Stimulated activated CD4-positive, alpha-beta T cell treated with anti-CD3 and anti-CD28 coated beads, Interleukin-15, amount 100 ng/mL, for 24 hours (primary cell): ENCODE measurements at places on chromosomes 5 and 9.

- no peak for DNase-seq
Observed at GRCh38 chr5:138954257-138955012, 79.3 kb upstream of the LRRTM2 start.

DNA sequence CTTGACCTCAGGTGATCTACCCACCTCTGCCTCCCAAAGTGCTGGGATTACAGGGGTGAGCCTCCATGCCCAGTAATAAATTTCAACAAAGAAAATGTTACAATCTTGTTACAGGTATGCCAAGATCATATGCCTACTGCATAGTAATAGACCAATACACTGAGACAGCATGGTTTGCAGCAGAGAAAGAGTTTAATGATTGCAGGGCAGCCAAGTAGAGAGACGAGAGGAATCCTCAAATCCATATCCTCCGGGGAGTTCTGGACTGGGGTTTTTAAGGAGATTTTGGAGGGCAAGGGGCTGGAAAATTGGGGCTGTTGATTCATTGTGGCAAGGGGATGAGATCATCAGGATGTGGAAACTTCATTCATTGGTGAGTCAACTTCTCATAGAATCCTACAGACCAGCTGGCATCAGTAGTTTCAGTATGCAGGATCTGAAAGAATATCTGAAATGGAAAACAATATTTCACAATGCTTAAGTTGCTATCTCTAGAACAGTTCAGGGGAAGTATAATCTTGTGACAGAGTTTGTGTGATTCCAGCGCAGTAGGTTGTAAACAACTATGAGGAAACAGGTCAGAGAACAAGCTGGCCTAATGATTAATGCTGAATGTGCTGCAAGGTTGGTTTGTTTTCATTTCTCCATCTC lies 14.8 kb upstream of the TUT7 start:
- DNase-seq, result no peak

- DNase-seq, result no peak
Observed at GRCh38 chr5:112576298-112576925, 157.3 kb upstream of the EPB41L4A start.

DNA sequence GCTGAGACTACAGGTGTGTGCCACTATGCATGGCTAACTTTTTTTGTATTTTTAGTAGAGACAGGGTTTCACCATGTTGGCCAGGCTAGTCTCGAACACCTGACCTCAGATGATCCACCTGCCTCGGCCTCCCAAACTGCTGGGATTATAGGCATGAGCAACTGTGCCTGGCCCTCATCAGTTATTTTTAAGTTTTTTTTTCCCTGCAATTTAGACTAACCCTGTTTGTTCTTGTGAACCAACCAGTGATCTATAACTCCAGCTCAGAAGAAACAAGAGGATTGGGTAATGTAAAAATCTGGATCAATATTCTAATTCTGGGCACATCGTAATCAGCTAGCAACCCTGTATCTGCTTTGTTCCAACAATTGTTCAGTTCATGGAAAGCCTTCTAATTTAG lies 155.7 kb downstream of the NXNL2 start:
- no peak for DNase-seq

- no peak for DNase-seq
Observed at GRCh38 chr5:89279391-89280036, 396.5 kb upstream of the MEF2C start.

DNA sequence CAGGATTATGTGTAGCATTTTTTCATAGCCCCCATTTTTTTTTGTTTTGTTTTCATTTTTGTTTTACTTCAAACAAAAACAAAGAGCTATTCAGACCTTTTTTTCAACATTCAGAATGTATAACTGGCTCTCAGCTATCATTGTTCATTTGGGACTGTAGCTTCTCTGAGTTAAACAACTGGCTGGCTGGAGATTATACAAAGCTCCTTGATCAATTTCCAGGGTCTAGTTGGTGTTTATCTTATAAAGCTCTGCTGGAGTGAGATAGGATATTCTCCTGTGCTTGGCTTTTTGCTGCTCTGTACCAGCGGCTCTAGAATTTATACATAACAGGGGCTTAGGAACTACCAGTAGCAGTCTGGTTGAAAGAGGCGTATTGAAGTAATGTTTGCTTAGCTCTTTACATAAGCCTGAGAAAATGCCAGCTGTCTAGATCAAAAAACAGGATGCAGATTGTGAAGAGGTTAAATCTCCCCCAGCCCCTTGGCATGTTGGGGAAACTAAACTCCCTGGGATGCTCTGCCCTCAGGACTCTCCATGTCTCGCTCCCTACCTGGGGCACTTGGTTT lies 15.2 kb downstream of the GARNL3 start:
- DNase-seq, result no peak

DNA sequence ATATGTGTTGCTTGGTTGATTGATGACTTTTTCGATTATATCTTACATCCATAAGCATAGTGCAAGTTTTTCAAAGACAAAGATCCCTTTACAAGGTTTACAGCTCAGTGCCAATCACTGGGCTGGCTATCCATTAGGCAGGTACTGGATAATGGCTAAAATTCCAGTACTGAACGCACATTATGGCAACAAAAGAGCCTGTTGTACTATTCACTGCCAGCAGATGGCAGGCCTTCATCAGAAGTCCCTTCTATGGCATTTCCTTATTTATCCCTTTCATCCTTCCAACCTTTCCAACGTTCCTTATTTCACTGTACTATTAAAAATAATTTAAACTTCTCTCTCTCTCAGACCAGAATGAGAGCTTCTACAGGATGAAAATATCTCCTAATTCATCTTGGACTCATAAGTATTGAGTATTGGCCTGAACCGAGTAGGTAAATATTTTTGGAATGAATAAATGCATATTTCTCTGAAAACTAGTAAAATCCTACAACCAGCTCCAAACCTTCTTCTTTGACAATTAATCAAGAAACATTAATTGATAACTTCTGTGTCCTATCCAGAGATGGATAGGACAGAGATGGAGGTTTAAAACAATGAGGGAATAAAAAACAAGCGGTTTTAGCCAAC lies 6.7 kb upstream of the WNT8A start:
- peak; percentile 65 for DNase-seq

- no peak for DNase-seq
Observed at GRCh38 chr5:135877570-135878155, 18.0 kb downstream of the IL9 start.

DNA sequence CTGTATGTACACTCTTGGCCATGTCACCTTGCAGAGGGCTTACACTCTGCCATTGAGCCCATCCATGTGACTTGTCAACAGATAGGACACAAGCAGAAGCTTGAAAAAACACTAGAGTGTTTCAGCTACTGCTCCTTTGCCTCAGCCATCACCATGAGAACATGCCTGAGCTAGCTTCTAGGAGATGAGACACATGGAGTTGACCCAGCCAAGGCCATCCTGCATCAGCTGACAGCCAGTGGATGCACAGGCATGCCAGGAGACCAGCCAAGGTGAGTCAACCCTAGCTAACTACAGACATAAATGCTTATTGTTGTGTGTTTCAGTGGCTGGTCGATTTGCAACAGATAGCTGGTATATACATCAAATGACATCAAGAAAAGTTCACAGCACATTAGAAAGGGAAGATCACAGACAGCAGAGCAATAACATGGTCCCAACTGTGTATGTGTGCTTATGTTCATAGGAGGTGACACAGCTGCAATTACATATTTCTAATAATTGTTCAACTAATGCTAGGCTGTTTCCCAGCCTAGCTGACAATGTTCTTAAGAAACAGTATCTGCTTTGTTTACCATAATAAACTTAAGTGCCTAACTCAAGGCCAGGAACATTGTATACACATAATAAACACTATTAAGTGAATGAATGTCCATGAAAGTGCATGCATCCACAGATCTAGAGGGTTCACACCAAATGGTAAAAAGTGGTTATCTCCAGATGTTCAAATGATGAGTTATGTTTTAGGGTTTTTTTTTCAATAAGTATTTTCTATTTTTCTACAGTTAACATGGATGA lies 105.7 kb downstream of the SPOCK1 start:
- DNase-seq, result no peak

GRCh38 chr5:65050140-65050539 lies 281.4 kb downstream of the CWC27 start:
- no peak for DNase-seq

DNA sequence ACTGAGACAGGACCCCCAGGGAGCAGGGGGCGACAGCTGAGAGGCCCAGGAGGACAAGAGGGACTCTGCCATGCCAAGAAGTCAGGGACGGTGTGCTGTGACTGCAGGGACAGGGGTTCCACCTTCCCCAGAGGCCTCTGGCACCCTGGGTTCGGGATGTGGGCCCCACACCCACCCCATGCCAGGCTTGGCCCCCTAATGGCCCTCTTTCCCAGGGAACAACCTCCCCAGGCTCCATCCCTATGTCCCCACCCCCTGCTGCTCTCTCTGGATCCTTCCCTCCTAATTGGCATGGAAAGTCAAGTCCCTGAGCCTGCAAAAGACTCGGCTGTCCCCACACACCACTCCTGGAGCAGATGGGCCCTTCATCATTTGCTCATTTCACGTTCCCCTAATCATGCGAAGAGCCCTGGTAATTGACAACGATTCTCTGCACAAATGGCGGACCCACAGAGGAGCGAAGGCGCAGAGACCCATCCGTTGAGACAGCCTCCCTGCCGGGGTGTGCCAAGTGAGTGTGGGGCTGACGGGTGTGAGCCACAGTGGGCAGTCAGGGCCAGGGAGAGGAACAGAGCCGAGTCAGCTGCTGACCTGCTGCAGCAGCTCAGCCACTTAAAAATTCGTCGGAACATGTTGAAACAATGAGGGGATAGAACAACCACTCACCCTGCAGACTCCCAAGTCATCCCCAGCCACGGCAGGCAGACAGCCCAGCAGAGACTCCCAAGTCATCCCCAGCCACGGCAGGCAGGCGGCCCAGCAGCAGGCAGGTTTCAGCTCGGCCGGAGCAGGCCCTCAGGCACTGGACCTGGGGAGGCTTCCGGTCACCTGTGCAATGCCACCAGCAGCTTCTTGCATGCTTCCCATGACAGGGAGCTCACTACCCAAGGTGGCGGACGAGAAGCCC lies 109.0 kb downstream of the VAV2 start:
- no peak for DNase-seq

GRCh38 chr9:127919253-127919815 lies 2.5 kb upstream of the ST6GALNAC4 start:
- DNase-seq, result peak; percentile 65

DNA sequence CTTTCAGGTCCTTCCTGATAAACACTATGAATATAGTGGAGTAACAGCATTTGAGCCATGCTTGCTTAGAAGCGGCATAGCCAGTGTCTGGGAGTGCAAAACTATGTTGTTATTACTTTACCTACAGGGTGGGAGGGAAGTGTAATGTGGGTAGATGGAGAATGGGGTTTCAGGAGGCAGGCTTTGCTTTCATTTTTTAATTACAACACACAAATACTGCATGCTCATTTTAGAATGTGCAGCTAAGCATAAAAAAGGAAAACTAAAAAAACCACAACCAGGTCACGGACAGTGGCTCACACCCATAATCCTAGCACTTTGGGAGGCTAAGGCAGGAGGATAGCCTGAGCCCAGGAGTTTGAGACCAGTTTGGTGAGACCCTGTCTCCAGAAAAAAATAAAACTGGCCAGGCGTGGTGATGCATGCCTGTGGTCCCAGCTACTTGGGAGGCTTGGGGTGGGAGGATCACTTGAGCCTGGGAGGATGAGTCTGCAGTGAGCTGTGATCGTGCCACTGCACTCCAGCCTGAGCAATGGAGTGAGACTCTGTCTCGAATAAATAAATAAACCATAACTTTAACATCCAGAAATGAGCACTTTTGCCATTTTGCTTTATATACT lies 20.2 kb downstream of the HAVCR1 start:
- no peak for DNase-seq

DNA sequence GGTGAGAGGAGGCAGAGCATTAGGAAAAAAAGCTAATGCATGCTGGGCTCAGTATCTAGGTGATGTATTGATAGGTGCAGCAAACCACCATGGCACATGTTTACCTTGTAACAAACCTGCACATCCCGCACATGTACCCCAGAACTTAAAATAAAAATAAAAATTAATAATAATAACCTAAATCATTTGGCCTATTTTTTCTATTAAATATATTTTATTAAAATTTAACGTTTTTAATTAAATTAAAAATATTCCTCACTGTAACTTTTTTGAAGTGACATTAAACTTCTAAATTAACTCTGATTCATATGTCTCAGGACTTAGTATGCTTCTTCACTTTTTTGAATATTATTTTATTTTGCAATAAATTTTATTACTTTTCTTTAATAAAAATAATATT lies 83.7 kb upstream of the PARP8 start:
- no peak for DNase-seq

DNA sequence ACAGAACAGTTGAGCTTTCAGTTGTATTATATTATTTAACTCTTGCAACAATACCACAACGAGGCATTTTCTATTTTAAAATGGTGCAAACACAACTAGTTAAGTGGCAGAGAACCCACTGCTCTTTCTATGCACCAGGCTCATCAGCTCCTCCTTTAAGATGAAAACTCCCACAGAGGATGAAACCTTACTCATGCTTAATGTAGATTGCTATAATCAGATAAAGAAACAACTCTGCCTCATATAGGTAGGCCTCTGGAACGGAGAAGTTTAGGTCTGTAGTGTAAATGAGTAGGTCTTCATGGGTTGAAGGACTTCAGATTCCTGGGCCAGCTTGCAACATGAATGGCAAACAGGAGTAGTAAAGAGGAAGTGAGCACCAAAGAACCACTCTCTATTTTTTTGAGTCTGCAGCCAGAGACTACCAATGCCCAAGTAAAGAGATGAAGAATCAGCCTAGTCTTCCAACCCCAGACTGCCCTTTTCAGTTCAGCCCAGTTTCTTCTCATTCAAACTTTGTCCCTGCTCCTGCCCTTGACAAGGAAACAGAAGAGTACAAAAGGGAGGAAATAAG lies 33.9 kb downstream of the HACD4 start:
- peak; percentile 7 for DNase-seq

GRCh38 chr5:79800979-79801827 lies 111.6 kb downstream of the CMYA5 start:
- no peak for DNase-seq

- no peak for DNase-seq
Observed at GRCh38 chr9:123358181-123358905, 2.3 kb downstream of the CRB2 start.

GRCh38 chr9:98908897-98909634 lies 34.6 kb upstream of the COL15A1 start:
- DNase-seq, result no peak

GRCh38 chr9:90607701-90608516 lies 34.7 kb downstream of the DIRAS2 start:
- DNase-seq, result no peak

DNA sequence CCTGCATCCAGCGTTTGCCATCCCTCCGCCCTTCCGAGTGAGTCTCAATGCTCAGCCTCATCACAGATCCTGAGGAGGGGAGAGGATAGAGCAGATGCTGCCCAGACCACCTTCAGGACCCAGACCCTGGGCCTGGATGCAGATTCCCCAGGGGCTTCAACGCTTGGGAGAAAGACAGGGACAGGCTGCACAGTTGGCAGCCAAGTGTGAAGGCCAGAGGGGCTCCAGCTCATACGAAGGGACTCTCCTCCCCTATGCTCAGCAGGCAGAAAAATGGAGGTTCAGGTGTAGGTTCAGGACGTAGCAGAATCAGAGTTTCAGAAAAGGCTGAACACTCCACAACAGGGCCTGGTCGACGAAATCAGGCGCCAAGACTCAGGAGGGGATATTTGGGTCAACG lies 378.5 kb upstream of the IRX1 start:
- no peak for DNase-seq
